ENCODE measurements at places on chromosomes 12 and 14.

DNA sequence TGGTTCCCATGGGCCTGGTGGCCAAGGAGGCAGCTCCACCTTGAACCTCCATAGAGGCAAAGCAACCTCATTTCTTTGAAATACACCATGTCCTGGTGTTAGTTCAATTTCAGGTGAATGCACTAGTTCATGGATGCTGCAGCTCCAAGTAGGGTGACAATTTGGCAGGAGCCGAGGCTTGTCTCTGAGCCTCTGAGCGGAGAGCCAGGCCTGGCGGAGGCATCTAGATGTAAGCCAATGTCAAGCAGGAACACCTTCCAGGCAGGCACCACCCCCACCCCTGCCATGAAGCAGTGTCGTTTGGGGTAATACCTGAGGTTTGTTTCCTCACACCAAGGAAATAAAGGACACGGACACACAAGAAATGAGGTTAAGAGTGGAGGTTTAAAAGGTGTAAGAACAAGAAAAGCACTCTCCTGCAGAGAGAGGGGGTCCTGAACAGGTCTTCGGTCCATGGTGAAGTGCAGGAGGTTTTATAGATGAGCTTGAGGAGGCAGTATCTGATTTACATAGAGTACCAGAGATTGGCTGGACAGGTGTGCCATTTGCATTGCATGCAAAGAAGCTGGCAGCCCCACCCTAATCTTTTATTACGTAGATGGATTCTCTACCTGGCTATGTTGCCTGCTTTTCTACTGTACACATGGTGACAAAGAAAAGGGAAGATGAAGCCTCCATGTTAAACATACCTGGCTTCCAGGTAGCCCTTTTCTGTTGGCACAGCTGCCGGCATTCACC is 60.3 kb downstream of the RIN3 start:
- no peak for DNase-seq

- DNase-seq = no peak
These were observed 469.4 kb downstream of the CCER1 start for GRCh38 chr12:90485560-90485959.

DNA sequence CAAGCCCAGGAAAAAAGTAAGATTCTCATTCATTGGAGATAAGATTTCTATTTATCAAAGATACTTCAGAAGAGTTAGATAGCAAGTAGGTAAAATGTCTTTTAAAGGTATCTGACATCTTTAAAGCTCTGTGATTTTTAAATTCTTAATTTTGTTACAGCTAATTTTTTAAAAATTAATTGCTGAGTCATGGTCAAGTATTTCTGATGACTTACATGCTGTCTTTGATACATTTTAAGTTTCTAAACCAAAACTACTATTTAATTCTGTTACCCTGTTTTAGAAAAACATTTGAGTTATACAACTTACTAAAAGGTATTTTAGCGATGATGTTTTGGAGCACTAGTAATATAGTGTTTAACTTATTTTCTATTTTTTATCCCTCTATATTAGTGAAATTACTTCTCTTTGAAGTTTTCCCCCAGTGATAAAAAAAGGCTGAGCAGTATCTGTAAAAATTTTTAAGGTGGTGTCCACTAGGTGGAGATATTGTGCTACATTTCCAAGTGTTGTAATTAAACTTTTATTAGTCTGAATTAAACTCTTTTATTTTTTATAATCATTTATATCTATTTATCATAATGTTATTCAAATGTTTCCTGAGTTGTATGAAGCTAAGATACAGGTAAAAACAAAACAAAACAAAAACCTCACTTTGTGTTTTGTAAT is 11.5 kb downstream of the ALG10 start:
- no peak for DNase-seq

DNA sequence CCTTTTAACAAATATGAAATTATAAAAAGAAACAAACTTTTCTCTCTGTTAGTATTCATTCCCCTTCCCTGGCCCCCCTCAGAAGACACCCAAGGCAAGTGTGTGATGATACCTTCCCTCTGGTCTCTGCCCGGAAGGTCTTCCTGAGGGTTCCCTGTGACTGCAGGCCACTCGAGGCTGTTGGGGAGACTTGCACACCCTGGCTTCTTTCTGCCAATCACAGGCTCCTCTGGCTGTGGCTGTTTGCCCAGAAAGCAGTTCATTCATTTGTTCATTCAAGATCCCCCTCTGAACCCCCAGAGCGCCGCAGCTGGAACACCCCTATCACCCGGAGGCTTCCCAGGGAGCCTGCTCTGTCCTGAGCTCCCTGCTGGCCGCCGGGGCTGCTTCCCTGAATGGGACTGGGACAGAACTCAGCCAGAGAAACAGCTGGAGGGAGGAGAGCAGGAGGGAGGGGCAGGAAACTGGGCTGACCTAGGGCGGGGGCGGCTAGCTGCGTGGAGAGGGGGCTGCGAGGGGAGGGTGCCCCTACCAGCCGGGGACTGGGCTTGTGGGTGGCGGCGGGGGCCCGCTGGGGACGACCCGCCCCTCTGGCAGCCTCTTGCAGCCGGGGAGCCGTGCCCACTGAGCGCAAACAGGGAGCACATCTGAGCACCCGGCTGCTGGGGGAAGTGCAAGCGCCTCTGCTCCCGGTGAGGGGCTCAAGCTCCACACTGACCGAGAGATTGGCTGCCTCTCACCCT is at the start of gene CMKLR1:
CMKLR1 (minus strand) TSS at position 397 of the 743 bp plus-strand sequence. CDS start 45,720 bp downstream, outside the sequence.
- no peak for DNase-seq

DNA sequence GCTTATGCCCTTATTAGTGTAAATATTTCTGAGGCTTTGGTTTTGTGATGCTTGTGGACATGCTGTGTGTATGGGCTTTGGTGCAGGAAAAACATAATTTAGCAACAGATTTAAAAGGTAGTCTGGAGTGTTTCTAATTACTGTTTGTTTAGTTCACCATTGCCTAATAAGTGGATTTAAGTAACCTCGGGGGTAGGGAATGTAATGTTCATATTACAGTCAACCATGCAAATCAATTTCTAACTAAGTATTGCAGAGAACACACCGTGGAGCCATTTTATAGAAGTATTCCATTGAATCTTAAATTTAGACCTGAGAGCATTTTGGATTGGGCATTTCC is 53.5 kb downstream of the ANO6 start:
- DNase-seq = no peak

DNA sequence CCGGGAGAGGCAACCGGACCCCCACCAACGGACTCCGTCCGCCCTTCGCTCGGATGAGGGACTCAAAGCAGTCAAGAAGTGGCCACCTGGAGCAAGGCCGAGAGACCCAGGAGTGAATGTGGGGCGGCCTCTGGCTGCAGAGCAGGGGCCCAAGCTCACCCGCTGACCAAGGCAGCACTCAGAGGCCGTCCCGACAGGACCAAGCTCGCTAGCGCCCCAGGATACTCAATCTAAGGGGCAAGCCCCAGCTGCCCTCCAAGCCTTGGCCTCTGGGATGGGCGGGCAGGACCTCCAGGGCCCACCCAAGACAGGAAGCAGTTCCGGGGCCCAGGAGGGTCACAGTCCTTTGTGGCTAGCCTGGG is 936 bp downstream of the AKT1 start:
- no peak for DNase-seq

DNA sequence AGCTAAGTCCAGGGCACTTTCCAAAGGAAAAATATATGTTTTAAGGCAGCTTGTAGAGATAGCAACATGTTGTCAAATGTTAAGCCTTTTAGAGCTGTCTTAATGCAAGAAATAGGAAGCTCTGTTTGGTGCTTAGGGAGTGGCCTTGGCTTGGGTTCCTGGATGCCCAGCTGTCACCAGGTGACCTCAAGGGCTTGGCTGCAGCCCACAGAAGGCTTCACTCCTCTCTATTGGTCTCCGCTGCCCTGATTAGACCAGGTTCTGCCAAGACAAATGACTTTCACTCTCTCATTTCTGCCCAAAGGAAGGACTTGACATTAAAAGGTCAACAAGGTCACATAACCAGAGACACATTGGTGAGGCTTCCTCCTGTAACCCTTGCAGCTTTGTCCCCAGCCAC is 76.8 kb downstream of the WSCD2 start:
- DNase-seq = no peak

GRCh38 chr14:71121001-71121400 is 213.7 kb downstream of the PCNX1 start:
- DNase-seq = no peak

DNA sequence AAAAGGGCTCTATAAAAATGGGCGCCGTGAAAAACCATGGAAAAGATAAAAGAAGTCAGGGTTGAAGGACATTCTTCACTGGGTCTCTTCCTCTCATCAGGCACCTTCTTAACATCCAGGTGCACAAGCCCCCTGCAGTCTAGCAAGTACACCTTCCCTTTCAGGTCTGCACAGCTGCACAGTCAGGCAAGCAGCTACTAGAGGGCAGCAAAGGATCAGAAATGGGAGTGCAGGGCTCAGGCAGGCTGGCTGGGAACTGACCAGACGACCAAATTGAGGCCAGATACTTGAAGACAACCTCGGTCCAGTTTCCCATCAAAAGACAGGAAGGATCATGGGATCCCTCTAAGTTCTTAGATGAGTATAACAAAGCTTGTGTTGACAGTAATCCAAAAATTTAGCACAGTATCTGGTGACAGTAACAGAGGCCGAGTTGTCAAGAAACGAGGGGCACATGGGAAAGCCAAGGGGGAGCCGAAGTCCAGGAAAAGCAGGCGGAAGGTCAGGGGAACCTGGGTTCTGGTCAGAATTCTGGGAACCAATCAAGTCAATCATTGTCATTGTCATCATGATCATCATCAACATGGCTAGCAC is 10.1 kb upstream of the GRIP1 start:
- DNase-seq = no peak

- DNase-seq = no peak
These were observed 12.6 kb upstream of the LRP1-AS start for GRCh38 chr12:57160040-57160439.

DNA sequence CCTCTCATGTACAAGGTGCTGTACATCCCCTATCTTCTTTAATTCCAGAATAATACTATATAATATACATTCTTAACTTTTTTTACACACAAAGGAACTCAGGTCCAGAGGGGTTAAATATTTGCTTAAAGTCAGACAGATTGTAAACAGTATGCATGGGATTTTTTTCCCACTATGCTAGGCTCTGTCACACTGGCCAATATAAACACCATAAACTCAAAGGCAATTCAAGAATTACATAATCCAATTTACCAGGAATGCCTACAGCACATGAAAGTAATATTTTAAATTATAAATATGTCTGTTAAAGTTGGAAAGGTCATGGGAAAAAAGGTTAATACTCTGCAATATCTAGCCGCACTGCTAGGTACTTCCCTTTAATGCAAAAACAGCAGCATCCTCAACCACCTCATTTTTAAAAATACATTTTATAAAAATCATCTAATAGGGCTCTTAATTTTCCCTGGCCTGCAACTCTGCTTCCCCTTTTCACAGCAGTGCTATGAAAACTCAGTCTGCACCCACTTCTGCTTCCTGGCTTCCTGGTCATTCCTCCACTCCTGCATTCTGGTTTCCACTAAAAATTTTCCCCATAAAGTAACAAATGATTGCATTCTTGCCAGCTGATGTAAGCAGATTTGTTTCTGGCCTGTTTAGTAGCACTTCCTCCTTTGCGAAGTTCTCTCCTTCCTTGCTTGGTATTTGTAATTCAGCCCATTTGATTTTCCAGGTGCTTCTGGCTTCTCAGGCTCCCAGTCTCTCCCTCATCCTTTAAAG is 128.1 kb downstream of the ITPR2 start:
- no peak for DNase-seq

DNA sequence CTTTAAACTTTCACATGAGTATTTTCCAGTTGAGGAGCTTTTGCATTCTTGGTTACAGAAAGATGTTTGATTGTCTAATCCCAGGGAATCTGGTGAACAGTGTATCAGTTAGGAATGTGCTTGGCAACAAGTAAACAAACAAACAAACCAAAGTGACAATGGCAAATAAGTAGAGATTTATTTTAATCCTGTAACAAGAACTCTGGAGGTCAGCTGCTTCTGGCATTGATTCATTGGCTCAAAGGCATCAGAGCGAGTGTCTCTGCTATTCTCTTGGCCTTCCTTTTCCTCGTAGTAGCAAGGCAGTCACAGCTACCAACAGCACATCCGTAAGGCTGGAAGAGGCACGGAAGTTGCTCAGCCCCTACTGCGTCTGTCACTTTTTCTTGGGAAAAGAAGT is 37.2 kb downstream of the CRADD start:
- DNase-seq = no peak

GRCh38 chr14:97233319-97233985 is 436.3 kb downstream of the VRK1 start:
- no peak for DNase-seq

GRCh38 chr12:42695490-42695995 is 106.0 kb upstream of the PRICKLE1 start:
- no peak for DNase-seq

- DNase-seq = no peak
These were observed 854.4 kb downstream of the TMEM121 start for GRCh38 chr14:106380740-106381139.

- peak; percentile 19 for DNase-seq
These were observed 103.9 kb downstream of the BTG1 start for GRCh38 chr12:92041742-92042141.

GRCh38 chr12:5163661-5164060 is 120.0 kb downstream of the KCNA5 start:
- DNase-seq = no peak

DNA sequence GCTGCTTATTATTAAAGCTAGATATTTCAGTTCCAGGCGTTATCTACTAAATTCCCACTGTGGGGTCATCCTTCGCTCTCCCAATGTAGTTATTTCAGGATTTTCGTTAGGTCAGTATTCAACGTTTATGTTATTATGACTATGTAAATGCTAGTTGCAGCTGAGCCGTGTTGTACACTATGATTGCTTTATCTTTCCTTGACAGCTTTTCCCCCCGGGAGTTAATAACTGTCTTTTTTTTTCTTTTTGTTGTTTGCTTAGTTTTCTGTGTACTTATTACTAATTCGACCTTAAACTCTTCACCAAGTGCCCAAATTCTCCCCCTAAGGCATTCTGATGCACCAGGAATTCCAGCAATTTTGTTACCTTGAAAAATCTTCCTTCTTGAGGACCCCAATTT is 48.5 kb downstream of the SUDS3 start:
- no peak for DNase-seq

GRCh38 chr12:88703790-88704189 is 123.5 kb upstream of the KITLG start:
- DNase-seq = no peak

DNA sequence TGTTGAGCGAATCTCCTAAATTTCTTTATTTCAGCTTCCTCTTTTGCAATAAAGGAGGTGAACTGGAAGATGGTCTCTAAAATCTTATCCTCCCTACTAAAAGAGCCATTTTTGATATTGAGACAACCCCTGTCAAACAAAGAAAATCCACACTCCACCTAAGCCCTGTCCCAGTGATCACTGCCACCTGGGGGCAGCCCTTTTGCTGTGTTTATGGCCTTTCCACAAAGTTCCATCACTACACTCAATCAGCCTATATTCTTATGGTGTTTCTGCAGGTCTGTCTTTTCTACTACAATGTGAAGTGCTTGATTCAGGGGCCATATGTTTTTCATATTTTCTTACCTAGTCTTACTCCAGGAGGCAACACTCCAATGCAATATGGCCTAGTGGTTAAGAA is 163.7 kb downstream of the BMP4 start:
- no peak for DNase-seq

DNA sequence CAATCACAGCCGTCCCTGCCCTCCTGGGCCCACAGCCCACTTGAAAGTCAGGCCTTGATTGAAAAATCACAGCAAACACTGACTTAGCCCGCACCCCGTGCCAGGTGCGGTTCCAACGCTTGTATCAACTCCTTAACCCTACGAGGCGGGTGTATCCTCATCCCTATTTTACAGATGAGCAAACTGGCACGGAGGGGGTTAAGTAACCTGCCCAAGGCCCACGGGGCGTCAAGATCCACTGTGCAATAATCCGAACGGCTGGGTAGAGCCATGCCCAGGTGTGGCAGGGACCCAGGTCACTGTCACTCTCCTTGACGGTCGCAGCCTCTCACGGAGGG is 583 bp downstream of the DNAH10 start:
- no peak for DNase-seq

- no peak for DNase-seq
These were observed 50.2 kb downstream of the MIPOL1 start for GRCh38 chr14:37247791-37248461.
